ENCODE measurements at places on chromosomes 13 and 19.
A peak's percentile ranks its signal among the peaks of the same experiment; 100 is the strongest.

DNA sequence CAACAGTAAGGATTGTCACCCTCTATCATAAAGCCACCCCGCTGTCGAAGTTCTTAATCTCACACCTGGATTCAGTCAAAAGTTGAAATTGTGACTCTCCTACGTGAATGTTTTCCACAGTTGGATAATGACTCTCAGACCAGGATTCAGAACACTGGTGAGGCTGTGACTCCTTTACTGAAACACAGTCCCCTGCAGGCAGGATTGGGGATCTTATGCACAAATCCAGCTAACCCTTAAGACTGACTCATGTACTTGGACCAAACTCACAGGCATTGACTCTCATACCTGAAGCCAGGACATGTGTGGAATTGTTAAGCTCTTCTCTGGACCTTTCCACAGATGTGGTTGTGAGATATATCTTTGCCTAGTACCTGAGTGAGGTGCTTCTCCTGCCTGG, 46.8 kb downstream of the ZNF85 start:
- no peak for DNase-seq

DNA sequence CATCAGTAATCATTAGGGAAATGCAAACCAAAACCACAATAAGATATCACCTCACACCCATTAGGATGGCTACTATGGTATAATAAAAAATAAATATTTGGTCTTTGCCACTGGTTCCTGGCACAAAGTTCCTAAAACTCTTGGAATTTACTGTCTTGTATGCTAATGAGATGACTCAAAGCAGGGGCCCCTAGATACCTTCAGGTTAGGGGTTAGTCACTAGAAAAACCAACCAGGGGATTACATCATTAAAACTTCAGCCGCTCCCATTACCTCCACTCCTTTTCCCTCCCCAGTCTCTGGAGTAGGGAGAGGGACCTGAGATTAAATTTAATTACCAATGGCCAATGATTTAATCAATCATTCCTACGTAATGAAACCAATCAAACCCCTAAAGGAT, 49.6 kb downstream of the THSD1 start:
- peak; percentile 28 for DNase-seq

GRCh38 chr13:39603424-39603947, 493 bp upstream of the LHFPL6 start:
- DNase-seq = no peak

DNA sequence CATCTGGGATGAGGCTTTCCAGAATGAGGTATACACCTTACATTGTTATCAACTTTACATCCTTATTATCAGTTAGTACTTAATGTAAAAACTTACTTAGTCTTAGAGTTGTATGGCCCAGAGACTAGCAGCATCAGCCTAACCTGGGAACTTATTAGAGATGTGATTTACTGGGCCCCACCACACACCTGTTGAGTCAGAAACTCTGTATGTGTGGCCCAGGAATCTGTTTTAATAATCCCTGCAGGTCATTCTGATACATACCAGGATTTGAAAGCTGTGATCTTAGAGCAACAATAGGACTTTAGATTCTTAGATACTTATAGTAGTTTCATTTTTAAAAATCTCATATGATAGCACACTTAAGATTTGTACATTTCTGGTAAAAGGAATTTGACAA, 17.4 kb downstream of the FNDC3A start:
- no peak for DNase-seq

DNA sequence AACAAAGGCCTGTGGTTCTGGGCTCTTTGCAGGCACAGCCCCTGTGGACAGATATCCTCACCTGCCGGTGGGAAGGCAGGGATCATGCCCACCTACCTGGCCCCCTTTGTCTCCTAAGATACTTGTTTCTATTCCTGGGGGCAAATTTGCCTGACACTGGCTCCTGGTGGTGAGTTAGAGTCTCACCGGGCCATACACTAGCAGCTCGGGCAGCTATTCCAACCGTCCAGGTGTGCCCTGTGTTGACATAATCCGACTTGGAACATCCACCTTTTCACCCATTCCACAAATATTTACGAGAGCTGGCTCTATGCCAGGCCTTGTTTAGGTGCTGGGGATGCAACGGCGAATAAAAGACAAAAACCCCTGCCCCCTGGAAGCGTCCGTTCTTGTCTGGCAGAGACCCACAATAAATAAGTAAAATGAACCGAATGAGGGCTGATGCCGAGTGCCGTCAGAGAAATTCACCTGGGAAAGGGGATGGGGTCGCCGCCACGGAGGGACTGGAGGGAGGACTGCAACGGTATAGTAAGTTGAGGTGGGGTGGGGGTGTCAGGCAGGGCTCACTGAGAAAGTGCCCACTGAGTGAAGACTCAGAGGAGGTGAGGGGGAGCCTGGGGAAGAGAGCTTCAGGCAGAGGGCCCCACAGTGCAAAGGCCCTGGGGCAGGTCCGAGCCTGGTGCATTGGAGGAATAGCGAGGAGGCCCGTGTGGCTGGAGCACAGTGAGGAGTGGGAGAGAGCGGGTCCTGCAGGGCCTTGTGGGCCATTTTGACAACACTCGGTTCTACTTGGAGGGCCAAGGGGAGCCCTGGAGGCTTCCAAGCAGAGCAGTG, 43.2 kb upstream of the RANBP3 start:
- DNase-seq = no peak

GRCh38 chr13:106113796-106114195, 421.7 kb downstream of the EFNB2 start:
- DNase-seq = no peak

GRCh38 chr13:49627831-49628652, at the start of gene ARL11:
TSS of gene ARL11 (plus strand) at chr13:49628507. CDS start at chr13:49630448, 1,941 bp downstream.
- peak; percentile 17 for DNase-seq

- no peak for DNase-seq
Measured at GRCh38 chr13:101594936-101595335, 142.5 kb downstream of the ITGBL1 start.

DNA sequence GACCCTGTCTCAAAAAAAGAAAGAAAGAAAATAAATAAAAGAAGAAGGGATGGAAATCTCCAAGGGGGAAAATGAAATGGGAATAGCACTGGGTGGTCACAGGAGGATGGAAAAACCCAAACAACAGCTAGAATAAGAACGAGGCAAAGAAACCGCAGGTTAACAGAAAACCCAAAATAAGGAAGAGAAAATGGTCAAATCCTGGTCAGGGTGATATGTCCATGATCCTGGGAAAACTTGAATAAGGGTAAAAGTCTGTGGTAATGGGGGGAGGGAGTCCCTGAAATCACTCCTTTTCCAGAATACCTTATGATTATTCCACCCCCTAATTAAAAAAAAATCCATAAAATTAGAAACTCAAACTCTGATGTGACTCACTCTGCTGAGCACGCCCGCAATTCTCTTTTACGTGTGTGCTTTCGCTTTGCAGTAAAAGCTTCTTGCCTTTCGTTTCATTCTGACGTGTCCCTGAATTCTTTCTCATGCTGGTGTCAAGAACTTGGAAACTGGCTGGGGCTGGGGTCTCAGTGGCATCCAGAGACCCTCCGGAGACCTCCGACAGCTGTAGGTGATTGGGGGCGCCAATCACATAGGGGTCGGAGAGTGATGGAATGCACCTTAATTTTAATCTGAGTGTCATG, 4.3 kb upstream of the NAXD start:
- DNase-seq = no peak

DNA sequence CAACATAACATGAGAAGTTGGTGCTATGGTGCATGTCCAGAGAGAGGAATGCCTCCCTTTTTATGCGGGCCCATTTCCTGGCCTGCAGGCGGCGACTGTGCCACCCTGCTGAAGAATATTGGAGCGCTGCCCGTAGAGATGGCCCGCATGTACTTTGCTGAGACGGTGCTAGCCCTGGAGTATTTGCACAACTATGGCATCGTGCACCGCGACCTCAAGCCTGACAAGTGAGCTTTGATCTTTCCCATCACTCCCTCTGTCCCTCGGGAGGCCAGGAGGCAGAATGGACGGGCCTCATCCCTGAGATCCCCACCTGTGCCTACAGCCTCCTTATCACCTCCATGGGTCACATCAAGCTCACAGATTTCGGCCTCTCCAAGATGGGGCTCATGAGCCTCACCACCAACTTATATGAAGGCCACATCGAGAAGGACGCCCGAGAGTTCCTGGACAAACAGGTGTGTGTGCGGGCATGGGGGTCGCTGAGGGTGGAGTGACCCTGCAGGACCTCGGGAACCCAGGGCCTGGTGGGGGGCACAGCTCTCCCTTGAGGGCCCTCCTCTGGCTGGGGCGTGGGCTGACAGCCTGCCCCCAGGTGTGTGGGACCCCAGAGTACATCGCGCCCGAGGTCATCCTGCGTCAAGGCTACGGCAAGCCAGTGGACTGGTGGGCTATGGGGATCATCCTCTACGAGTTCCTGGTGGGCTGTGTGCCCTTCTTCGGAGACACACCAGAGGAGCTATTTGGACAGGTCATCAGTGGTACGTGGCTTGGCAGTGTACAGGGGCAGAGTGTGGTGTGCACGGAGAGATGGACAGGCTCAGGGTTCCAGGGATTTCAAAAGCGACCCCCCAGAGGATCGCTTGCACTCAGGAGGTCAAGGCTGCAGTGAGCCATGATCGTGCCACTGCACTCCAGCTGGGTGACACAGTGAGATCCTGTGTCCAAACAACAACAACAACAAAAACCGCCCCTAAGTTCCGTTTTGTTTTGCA, 16.2 kb downstream of the DNASE2 start:
- no peak for DNase-seq

DNA sequence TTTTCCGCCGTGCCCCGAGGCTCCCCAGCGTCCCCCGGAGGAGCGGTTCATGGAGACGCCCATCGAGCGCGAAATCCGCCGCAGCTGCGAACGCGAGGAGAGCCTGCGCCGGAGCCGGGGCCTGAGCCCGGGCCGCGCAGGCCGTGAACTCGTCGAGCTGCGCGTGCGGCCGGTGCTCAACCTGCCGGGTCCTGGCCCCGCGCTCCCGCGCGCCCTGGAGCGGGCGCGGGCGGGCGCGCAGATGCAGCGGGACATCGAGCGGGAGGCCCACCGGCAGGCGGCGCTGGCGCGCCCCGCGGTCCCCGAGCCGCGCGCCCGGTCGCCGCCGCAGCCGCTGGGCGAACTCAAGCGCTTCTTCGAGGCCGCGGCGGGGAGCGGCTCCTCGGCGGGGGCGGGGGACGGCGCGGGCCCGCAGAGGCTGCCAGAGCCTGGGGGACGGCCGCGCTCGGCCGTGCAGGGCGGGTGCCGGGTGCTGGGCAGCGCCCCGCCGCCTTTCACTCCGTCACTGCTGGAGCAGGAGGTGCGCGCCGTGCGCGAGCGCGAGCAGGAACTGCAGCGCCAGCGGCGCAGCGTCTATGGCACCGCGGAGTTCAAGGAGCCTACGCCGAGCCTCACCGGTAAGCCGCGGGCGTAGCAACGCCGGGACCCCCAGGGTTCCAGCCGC, 807 bp downstream of the MISP3 start:
- DNase-seq = no peak

DNA sequence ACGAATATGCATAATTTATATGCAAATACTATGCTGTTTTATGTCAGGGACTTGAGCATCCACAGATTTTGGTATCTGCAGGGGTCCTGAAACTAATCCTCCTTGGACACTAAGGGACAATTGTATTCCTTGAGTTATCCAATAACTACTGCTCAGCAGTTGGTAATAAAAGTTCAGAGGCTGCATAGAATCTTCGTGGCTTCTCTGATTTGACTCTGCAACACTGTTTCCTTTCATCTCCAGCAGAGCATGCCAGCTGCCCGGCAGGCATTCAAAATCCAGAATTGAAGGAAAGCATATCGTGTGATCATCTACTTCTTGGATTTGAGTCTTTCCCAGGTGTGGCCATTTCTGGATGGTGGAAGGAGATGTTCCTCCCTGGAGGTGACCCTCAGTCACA, 64.5 kb upstream of the MRI1 start:
- no peak for DNase-seq

GRCh38 chr19:10952809-10953208, 8.0 kb upstream of the SMARCA4 start:
- DNase-seq = no peak

DNA sequence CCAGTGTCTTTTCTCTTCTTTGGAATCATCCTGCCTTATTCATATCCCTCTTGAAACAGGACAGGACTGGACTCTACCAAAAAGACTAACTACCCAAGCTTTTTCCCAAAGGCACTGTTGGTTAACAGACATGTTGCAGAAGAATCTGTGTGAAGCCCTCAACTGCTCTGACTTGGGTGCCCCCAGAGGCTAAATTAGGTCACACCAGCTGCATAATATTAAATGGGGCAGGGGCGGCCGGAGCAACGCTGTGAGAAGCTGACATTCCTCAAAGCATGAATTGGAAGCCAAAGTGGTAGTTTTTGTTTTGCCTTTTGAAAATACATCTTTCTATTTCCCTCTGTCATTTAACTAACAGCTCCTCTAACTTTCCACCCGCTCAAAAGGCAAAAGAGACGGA, 185.9 kb downstream of the LHFPL6 start:
- DNase-seq = no peak

DNA sequence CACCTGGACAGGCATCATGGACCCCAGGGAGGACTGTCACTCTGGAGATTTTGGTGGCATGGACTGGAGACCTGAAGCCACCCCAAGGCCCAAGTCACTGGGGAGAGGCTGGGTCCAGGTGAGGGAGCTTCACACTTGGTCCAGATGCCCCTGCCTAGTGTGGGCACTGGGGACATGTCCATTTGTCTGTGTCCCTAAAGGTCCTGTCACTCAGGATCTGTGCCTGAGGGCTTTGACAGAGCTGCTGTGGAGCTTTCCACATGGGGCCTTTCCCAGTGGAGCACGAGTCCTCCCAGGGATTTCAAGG, 40.5 kb upstream of the CEACAM8 start:
- DNase-seq = no peak

GRCh38 chr19:611481-611868, 21.8 kb downstream of the HCN2 start:
- peak; percentile 67 for DNase-seq

- no peak for DNase-seq
Measured at GRCh38 chr13:37681281-37682032, 82.9 kb upstream of the POSTN start.

DNA sequence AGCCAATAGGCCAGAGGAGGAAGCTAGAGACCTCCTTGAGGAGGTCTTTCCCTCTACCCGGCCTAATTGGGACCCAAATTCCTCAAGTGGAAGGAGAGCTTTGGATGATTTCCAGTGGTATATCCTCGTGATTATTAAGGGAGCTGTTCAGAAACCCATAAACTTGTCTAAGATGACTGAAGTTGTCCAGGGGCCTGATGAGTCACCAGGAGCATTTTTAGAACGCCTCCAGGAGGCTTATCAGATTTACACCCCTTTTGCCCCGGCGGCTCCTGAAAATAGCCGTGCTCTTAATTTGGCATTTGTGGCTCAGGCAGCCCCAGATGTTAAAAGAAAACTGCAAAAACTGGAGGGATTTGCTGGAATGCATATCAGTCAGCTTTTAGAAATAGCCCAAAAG, 198.1 kb downstream of the ZNF486 start:
- DNase-seq = no peak

- DNase-seq = no peak
Measured at GRCh38 chr19:16201011-16201391, 3.3 kb downstream of the AP1M1 start.

- no peak for DNase-seq
Measured at GRCh38 chr19:13082192-13083007, 20.3 kb downstream of the LYL1 start.

DNA sequence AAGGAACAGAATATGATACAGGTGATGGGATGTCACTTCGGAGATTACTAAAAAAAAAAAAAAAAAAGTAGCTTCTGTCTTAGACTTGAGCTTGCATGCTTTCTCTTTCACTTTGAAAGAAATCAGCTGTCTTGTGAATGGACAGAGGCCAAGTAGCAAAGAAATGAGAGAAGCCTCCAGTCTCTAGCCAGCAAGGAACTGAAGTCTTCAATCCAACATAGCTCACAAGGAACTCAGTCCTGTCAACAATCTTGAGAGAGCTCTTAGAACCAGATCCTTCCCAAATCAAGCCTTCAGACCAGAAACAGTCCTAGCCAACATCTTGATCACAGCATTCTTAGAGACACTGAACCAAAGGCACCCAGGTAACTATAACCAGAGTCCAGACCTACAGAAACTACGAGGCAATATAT, 7.7 kb downstream of the N4BP2L2 start:
- DNase-seq = no peak
